ENCODE measurements at places on chromosomes 3 and 15.

DNA sequence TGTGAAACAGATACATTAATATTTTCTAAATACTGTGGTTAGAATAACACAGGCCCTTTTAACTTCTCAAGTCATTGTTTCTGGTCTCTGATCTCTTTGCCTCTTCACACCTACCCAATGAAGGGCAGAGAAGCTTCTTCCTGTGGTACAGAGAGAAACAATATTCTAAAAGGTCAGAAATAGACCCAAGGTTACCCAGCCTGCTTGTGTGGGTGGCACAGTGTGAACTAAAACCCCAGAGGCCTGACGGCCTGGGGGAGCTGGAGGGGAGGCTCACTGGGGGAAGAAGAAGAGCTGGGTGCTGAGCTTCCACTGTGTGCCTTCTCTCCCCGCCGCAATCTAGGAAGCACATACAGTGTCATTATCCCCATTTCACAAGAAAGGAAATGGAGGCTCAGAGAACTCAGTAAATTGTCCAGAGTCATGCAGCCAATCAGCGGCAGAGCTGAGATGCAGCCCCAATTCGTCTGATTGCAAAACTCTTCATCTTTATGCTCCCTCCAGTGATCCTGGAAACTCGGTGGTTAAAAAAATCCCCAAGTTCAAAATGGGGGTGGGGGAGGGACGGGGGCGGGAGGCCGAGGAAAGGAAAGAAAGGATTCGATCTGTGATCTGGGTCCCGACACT is 64.1 kb upstream of the HEG1 start:
- DNase-seq, result no peak

DNA sequence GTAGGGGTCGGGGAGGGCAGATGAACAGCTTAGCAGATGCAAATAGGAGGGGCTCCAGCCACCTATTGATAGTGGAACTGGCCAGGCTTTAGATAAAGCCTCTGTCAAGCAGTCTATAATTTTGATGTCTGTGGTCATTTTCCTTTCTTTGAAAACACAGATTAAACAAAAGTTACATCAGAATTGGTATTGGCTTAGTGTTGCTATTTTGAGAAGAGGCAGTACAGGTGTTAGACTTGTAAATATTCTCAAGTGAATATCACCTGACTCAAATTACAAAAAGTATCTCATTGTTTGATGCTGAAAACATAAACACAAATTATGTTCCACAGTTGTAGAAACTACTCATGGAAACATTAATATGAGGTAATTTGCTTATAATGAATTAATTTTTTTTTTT is 18.1 kb downstream of the GHRL start:
- DNase-seq, result no peak

GRCh38 chr15:52441841-52442240 is 86.8 kb downstream of the MYO5A start:
- DNase-seq, result peak; percentile 39

DNA sequence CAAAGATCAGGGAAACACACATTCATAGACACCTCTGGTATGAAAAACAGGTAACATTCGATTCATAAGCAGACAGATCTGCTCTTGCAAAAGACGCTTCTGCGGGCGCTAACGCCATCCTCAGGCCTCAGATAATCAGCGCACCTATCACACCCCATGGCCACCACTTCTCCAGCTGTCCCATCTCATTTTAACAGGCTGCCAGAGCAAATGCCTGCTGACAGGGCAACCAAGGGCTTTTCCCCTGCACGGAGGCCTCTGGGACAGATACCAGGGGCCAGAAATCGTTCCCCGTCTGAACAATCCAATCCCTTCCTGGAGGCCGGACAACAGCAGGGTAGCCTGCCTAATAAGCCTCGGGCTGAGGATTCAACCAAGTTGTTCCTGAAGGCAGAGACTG is 15.2 kb downstream of the ABCC5 start:
- no peak for DNase-seq

GRCh38 chr15:80289528-80290495 is 37.8 kb upstream of the CTXND1 start:
- no peak for DNase-seq

DNA sequence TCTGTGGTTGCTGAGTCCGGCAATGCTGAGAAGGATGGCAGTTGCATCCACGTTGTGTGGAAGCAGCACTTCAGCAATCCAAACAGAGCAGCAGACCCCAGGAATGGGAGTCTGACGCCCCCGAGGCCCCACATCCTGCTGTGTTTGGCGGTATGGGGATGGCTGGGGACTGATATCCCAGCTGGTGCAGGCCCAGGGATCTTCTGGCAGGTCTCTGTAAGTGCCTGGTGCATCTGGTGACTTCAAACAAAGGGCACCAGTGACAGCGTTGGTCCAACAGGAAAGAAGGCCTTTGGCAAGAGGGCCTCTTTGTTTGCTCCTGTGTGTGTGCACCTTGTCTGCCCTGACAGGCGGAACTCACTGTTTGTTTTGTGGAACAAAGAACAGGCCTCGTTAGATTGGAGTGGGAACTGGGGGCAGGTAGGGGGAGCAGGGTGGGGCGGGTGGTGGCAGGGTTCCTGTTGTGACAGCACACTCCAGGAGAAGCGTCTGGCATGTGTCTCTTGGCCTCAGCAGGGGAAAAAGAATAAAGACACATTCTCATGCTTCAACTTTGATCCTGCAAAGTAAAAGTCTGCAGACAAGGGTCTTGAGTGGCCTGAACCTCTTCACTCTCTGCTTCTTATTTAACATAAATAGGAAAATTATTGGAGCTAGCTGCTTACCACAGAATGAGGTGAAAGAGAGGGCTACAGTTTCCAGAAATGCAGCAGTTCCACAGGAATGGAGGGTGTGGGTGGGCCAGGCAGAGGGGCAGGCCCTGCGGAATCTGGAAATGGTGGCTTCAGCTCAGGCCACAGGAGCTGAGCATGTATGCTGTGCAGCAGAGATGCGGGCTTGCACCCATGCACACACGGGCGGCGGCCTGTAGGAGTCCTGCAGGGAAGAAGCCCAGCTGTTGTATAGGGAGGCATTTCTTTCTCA is 94.5 kb upstream of the MYZAP start:
- no peak for DNase-seq

GRCh38 chr15:94921936-94922335 is 690.6 kb downstream of the MCTP2 start:
- DNase-seq, result no peak

GRCh38 chr15:98809273-98809672 is 160.9 kb downstream of the IGF1R start:
- no peak for DNase-seq

- DNase-seq, result no peak
These were observed 178.6 kb downstream of the KCNAB1 start for GRCh38 chr3:156298938-156299337.

- no peak for DNase-seq
These were observed 17.3 kb upstream of the SAMD7 start for GRCh38 chr3:169894110-169894509.

DNA sequence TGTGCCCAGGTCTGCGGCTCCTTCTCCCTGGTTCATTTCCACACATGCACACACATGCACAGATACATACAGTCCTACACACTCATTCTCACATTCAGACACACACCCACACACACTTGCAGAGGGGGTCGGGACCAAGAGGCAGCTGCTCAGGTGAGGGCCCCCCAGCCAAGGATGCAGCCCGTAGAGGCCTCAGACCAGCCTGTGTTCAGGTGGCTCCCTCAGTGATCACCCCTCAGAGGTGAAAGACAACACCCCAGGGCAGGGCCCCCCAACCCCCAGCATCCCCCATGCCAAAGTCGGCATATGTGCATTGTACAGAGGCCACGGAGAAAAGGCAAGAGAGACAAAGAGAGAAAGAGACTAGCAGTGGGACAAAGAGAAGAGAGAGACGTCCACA is 5.9 kb upstream of the CORO2B start:
- no peak for DNase-seq

DNA sequence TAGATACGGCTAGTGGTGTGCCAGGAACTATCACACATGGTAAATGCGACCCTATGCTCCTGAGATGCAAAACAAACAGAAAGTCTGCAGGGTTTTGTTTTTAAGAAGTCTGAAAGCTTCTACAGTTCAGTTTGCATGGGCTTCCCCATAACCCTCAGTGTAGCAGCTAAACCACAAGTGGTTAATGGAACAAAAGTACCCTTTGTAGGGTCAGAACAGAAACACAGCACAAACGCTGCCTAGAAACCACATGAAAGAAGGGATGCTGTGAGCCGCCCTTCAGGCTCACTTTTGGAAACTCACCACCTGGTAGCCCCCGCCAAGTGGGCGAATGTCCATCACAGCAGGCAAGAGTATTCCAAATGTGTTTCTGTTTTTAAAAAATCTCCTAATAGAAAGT is 46.2 kb downstream of the CTDSPL start:
- no peak for DNase-seq

DNA sequence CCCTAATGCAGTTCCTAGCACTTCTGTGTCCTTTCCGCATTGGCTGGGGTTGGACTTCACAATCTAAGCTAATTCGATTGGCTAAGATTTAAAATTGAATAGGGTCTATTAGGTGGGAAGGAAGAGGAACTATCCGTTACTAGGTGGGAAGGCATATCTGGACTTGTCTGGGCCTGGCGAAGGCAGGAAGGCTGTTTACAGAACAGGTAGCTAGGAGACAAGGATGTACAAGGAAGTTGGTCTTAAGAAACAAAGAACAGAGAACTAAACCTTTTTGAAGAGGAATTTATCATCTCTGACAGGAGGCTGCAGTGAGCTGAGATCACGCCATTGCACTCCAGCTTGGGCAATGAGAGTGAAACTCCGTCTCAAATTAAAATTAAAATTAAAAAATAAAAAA is 17.3 kb upstream of the ATG7 start:
- DNase-seq, result no peak
